ENCODE measurements at places on chromosomes 12 and 14. TPM values are rescaled to one million over a fixed set of nuclear protein-coding genes. Genes with fewer than 3 reads are reported as not detected.

DNA sequence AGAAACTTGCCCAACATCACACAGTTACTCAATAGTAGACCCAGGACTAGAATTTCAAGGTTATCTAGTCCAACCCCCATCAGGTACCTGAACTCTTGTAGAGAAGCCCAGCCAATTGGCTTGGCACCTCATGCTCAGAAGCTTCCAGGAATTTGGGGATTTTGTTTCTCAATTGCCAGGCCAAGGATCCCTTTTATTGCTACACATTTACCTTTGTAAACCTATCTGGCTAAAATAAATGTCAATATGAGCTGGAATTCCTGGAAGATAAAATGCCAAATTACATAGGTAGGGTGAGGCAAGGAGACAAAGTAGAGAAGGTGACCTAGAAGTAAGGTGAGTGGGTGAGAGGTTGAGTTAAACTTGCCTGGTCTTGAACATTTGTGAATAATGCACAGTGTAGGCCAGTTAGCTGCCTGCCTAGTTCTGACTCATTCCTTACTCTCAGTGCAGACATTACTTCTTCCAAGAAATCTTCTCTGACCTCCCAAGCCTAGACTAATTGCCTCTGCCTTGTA, 36.3 kb downstream of the SDR9C7 start:
- no peak for DNase-seq

DNA sequence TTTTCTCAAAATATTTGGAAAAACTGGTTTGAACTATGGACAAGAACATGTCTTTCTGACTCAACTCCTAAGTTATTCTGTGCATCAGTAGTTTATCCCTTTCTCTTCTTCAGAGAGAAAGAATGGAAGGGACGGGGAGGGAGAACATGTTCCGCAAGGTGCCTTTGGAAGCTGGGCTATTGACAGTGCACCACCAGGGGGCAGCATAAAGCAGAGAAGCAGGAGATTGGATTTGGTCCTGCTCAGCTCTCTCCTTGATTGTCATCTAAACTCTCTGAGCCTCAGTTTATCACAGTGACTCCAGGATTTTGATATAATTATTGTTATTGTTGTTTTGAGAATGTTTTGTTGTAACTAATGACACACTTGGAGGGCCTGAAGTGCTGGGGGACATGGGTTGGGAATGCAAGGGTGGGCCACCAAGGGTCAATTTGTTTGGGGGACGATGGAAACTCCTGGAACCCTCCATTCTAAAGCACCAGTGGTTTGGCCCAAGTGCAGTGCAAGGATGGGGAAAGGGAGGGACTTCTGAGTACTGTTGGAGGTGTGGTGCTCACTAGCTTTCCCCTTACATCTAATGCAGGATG, 45.3 kb upstream of the ANO6 start:
- peak; percentile 87 for DNase-seq

DNA sequence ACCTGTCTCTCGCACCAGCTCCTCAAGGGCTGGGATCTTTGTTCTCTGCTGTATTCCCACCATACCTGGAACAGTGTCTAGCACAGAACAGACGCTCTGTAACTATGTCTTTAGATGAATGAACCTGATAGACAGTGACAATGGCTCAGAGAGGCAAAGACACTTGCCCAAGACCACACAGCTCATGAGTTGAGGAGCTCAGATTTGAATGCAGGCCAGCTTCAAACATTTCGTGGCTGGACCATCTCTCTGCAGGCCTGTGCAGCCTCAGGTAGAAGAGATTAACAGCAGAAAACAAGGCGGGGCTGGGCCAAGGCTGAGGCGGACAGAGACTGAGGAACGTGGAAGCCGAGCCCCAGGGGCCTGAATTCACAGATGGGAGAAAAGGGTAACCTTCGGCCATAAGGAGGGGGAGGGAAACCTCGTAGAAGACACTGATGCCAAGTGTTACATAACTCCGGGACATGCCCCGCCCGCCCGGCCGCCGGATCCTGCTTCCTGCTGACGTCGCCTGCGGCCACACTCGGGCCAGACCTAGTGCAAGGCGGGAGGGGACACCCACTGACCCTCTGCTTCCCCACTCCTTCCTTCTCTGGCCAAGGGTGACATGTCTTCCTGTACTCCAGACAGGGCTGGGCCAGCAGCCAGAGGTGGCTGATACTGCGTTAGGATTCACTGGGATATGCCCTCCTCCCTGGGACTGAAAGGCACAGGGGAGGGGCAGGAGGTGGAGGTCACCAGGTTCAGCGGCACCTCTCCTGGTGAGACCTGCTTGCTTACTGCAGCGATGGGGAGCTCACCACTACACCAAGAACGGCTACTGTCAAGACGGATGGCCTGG, 86.8 kb downstream of the RFLNA start:
- no peak for DNase-seq

DNA sequence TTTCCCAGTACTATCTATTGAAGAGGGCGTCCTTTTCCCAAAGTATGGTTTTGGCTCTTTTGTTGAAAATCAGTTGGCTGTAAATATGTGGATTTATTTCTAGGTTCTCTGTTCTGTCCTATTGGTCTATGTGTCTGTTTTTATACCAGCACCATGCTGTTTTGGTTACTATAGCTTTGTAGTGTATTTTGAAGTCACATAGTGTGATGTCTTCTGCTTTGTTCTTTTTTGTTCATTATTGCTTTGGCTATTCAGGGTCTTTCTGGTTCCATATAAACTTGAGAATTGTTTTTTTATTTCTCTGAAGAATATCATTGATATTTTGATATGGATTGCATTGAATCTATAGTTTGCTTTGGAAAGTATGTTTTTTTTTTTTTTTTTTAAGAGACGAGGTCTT, 67.4 kb downstream of the ERC1 start:
- no peak for DNase-seq

Gene PZP
- total RNA-seq: not detected

Gene HCAR2
- not detected for total RNA-seq

GRCh38 chr14:104359301-104359968, 220.1 kb upstream of the C14orf180 start:
- DNase-seq: no peak

DNA sequence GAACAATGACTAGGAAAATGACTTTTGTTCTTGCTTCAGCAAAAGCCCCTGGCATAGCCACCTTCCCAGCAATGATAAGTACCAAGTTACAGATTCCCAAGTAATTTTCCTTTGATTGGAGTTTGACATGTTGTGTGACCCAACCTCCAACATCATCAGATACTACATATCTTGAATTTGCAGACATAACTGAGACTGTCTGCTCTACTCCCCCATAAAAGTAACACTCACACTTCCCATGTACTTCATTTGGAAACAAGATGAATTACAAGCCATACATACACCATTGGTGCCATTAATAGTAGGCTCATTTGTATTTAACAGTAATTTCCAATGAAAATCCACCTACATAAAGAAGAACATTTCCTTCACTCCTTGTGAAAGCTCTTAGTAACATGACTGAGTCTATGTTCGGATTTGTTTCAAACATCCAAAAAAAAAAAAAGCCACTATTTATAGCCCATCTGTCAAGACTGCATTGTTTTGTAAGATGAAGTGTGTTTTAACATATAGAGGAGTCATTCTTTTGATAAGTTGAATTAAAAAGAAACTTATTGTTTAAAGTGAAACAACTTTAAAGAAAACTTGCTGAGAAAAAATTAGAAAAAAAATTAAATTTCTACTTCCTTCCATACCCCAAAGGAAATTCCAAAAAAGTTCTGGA, 12.0 kb upstream of the SLCO1A2 start:
- DNase-seq: no peak

- peak; percentile 97 for DNase-seq
Measured at GRCh38 chr12:6944381-6945186, 762 bp downstream of the C12orf57 start.

DNA sequence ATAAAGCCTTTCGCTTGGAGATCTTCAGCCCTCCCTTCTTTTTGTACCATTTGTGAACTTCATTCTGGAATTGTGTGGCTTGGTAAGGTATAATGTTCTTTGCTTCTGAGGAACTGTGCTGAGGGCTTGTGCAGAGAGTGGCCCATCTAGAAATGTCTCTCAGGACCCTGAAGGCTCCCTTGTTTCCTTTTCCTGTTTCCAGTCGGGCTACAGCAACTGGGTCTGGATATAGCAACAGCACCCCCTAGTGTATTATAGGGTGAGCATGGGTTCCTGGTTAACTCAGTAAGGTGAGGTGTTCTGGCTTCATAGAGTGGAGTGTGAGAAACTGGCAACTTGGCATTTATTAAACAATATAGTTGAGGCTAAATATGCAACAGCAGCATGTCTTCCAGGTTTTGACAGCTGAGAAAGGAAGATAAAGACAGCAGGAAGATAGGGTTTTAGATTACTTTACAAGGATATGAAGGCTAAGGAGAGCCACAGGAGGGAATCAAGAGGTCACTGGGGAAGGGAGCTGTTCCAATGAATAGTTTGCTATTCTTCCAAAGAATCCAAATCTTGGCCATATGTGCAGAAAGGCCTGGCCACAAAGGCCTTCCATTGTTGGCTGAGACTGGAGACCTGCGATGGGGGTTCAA, 49.1 kb upstream of the RNU6-8 start:
- DNase-seq: peak; percentile 92

- DNase-seq: no peak
Measured at GRCh38 chr14:102606296-102606695, 13.8 kb downstream of the RCOR1 start.

GRCh38 chr12:98754095-98754494, 109.0 kb downstream of the APAF1 start:
- no peak for DNase-seq

GRCh38 chr12:4743046-4743445, 22.8 kb downstream of the GALNT8 start:
- DNase-seq: no peak

GRCh38 chr12:88726806-88727720, 146.8 kb upstream of the KITLG start:
- DNase-seq: no peak

Gene ADAMTS20
- not detected for total RNA-seq

DNA sequence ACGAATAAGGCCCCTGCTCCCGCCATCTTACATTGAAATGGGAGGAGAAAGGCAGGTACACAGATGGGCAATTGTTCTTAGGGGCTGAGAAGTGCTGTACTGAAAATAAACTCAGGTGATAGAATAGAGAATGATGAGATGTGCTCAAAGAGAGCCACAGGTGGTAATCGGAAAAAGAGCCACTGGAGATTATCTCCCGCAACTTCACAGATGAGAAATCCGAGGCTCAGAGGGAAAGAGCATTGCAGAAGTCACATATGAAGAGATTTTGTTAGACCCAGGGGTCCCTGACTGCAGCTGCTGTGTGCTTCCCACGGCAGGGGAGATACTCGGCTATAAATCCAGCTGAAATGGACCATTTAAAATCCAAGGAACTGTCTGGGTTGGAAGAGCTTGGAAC, 73.7 kb downstream of the PRIMA1 start:
- DNase-seq: no peak

GRCh38 chr12:120093592-120094355, 22.8 kb downstream of the RAB35 start:
- no peak for DNase-seq

Gene SYCP3
- not detected for total RNA-seq

DNA sequence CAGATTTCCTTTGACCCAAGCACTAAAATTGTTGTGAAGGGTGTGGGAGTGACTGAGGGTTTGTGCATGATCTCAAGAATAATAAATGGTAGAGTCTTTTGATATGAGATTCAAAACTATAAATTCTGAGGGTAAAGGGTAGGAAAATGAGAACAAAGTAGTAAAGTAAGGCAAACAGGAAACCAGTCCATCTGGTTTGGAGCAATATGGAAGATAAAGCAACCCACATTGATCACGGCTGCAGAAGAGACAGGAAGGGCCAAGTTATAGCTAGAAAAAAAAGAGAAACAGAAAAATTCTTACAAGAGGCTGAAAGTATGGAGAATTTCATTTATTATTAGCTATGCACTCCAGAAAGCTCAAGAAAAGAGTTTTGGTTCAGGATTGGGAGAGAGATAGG, 4.6 kb upstream of the SLCO1B3 start:
- DNase-seq: no peak

Gene TAS2R30
- 6.0 TPM for total RNA-seq

Gene KLRB1
- not detected for total RNA-seq

GRCh38 chr14:96261053-96261452, 5.0 kb downstream of the BDKRB1 start:
- DNase-seq: no peak

Gene OR6C2
- not detected for total RNA-seq

Gene AICDA
- 6.3 TPM for total RNA-seq

Gene ADIPOR2
- total RNA-seq: 26.6 TPM

Gene TSFM
- total RNA-seq: 57.1 TPM

Gene RAD9B
- total RNA-seq: 1.4 TPM

Gene TPPP2
- not detected for total RNA-seq

GRCh38 chr14:99574099-99574880, 29.7 kb downstream of the CCDC85C start:
- peak; percentile 73 for DNase-seq

DNA sequence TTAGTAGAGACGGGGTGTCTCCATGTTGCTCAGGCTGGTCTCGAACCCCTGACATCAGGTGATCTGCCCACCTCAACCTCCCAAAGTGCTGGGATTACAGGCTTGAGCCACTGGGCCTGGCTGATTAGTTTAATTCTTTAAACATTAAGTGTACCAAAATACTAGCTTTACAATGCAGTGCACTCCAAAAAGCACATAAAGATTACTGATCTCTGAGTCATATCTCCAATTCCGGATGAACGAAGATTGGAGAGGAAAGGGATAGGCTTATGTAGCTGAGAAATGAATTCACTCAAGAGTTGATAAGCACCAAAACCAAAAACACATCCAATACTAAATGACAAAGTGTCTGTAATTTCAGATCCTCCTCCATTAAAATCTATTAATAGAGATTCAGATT, 15.1 kb downstream of the NAV3 start:
- no peak for DNase-seq

- peak; percentile 65 for DNase-seq
Measured at GRCh38 chr14:60183138-60183537, 17.9 kb upstream of the DHRS7 start.

DNA sequence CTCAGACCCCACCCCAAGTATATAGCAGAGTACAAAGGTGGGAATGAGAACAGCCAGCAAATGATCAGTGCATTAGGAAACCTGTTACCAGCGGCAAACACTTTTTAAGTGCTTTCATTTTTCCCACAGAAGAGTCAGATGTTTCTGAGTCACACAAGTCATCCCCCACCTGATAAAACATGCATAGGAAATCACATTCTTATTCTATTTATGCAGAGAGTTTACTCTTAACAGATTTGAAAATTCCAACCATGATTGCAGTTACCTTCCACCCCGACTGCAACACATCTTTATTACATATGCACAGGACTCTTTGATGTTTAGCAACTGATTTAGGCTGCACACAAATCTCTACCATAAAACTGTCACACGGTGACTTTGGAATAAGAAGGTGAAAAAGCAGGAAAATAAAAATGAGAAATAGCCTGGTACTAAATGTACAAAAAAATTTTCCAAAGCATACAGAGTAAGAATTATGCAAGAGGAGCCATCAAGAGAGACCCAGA, 236.4 kb downstream of the PAWR start:
- no peak for DNase-seq

Gene P2RX2
- not detected for total RNA-seq

All from Karpas-422 (cell line).